ENCODE measurements at places on chromosomes 5 and 9. TPM values are rescaled to one million over a fixed set of nuclear protein-coding genes. Genes with fewer than 3 reads are reported as not detected.

DNA sequence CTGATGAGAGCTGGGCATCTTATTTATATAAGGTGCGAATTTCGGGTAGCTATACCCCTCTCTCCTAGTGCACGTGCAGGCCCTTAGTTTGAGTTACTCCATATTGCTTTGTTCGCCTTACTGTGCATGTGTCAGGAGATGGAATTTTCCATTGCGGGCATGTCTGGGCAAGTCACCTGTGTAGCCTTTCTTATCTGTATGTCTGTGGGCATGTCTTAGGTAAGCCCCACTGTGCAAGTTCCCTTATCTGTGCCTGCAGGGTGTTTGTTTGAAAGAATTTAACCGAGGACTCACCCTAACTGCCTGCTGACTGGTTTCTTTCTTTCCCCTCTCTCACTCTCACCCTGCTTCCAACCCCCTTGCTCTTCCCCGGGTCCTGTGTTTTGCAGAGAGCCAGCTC lies 140.7 kb upstream of the RANBP3L start:
- DNase-seq: no peak

GRCh38 chr9:87280421-87280820 lies 217.2 kb upstream of the DAPK1 start:
- peak; percentile 19 for DNase-seq

- DNase-seq: no peak
Observed at GRCh38 chr5:10704949-10705621, 55.9 kb downstream of the DAP start.

DNA sequence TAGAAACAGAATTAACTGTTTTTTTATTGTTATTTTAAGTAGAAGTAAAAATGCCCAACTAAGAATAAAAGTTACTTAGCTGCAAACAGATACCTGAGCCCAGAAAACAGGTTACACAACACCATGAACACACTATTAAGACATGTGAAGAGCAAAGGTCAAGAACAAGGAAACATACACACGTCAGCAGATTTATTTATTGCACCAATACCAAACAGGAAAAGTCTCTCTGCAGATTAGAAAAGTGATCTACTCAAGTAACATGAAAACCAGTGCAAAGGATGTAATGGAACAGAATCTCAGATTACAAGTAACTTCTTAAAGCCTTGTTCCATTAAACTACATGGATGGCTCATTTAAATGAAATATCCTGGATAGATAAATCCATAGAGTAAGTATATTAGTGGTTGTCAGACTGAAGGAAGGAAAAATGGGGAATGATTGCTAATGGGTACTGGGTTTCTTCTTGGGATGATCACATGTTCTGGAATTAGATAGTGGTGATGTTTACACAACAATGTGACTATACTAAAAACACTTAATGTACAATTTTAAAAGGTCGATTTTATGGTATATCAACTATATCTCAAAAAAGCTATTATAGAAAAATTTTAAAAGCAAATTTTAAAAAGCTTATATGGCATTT lies 6.1 kb downstream of the SAR1B start:
- no peak for DNase-seq

DNA sequence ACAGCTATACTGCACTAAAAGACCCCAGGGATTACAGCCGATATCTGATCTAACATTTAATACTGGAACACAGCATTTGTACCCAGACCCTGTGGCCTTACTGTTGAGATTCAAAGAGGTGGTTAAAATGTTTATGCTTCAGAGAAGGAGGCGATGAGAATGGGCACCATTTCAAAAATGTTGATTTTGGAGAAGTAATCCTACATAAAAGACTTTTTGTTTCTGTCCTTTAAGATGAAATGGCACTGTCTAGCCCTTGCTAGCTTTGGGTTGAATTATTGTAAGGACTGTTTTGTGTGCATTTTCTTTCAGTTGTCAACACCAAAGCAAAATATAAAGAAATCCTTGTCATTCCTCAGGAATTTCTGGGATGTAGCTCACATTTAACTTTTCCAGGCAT lies 288.5 kb upstream of the ANKH start:
- no peak for DNase-seq

DNA sequence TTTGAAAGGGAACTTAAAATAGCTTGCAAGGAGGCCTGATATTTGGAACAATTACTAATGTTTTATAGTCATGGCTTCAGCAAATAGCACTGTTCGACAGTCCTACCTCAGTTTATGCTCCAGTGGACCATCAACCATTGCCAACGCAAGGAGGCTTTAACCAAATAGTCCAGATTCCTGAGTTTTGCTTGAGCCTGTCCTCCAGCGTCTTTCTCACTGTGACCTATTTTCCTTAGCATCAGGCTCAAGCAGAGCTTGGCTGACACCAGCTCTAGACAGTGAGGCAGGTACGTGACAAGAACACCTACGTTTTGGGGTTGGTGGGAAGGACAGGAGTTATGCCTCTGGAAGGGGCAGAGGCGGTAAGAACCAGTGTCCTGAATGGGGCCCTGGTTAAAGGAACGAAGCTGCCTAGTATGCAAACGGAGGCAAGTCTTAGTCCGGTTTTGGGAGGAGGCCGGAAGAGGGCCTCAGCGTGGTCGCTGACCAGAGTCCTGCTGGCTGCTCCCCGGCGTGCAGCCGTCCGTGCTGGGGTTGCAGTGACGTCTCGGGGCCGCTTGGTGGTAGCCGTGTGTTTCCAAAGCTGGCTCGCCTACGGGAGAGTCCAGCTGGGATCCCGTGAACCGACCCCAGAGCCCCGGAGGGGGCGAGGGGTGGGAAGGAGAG lies 998 bp upstream of the FGF18 start:
- peak; percentile 81 for DNase-seq

- peak; percentile 25 for DNase-seq
Observed at GRCh38 chr9:71795097-71795813, 26.9 kb upstream of the CEMIP2 start.

GRCh38 chr9:21746550-21746949 lies 55.9 kb upstream of the MTAP start:
- no peak for DNase-seq

GRCh38 chr5:111584651-111585050 lies 72.3 kb upstream of the STARD4 start:
- DNase-seq: peak; percentile 65

GRCh38 chr9:69246629-69247028 lies 72.6 kb downstream of the TJP2 start:
- no peak for DNase-seq

DNA sequence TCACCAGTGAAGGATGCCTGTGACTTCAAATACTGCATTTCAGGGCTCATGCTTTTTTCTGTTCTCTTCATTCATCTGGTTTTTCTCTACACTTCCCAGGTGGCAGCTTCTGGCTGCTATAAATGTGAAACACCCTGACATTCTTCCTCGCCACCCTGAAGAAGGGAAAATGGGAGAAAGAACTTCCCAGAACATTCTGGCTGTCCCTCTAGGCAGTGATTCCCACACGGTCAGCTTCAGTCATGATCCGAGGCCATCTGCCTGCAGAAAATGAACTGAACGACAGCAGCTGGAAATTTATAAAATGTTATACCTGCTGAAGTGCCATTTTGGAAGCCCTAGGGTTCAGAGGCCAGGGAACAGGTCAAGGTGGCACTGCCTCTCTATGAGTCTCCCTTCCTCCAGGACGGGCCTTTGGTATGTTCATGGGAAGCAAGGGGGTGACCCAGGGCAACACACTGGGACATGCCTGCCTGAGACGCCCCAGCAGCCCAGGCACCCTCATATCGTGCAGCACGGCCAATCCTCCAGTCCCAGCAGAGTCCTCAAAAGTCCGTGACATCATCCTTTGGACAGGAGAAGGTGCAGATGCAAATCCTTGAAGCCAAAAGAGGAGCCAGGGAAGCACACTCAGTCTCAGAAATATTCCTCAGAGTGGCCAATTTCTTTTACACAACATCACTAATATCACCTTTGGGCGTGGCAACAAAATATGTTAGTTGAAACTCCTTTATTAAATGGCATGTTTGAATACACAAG lies 107.1 kb downstream of the SEMA5A start:
- DNase-seq: no peak

GRCh38 chr5:142780871-142781270 lies 10.7 kb downstream of the ARHGAP26 start:
- DNase-seq: no peak

GRCh38 chr5:32828492-32828891 lies 117.4 kb downstream of the NPR3 start:
- no peak for DNase-seq

DNA sequence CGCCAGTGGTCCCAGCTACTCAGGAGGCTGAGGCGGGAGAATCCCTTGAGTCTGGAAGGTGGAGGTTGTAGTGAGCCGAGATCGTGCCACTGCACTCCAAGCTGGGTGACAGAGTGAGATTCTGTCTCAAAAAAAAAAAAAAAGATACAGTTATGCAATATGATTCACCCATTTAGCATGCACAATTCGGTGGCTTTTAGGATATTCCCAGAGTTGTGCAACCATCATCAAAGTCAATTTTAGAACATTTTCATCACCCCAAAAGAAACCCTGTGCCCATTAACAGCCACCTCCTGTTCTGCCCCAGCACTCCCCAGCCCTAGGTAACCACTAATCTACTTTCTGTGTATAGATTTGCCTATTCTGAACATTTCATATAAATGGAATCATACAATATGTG lies 4.3 kb upstream of the DHFR start:
- no peak for DNase-seq

DNA sequence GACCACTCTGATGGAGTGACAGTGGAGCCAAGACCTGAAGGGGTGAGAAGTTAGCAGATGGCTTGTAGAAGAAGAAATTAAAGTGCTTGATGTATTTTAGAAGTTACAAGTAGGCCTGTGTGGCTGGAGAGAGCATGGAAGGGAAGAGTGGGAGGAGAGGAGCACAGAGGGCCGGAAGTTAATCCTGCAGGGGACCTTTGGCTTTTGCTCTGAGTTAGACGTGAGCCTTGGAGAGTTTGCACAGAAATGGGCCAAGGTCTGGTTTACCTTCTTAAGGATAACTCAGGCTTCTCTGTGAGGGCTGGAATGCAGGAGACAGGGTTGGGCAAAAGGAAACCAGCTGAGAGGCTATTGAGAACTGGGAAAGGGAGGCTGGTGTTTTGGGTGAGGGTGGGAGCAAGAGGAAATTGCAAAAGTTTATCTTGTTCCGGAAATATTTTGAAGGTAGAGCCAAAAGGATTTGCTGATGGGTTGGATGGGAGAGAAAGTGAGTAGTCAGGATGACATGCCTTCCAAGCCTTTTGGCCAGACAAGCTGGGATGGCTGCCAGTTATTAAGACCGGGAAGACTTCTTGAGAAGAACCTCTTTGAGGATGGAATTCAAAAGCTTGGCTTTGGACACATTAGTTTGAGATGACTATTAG lies 17.5 kb upstream of the F2RL1 start:
- DNase-seq: no peak

- DNase-seq: no peak
Observed at GRCh38 chr5:172086194-172086975, 79.9 kb upstream of the FBXW11 start.

GRCh38 chr9:136088481-136088938 lies 6.6 kb downstream of the NACC2 start:
- DNase-seq: no peak

GRCh38 chr9:126379661-126380360 lies 53.2 kb downstream of the MVB12B start:
- no peak for DNase-seq

DNA sequence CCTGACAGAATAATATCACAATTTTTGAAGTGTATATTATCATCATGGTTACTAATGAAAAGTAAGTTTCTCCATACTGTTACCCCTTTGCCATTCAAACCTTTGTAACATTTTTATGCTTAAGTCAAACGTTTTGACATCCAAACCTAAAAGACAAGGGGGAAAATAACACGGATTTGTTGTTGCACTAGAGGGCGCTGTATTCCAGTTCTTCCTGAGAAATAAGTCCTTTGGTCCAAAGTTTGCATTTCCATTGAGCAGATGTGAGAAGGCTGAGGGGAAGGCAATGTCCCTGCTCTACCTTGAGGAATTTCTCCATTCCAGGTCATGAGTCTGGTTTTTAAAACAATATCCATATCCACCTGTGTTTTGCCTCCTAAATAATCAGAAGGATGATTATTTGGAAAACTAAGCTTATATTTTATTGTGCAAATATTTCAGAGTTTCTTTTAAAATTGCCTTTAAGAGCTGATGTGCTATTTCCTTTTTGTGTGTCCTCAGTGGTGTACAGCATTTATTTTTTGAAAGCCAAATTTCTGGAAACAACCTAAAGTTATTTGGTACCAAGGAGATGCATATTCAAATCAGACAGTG lies 9.7 kb downstream of the LECT2 start:
- peak; percentile 47 for DNase-seq

DNA sequence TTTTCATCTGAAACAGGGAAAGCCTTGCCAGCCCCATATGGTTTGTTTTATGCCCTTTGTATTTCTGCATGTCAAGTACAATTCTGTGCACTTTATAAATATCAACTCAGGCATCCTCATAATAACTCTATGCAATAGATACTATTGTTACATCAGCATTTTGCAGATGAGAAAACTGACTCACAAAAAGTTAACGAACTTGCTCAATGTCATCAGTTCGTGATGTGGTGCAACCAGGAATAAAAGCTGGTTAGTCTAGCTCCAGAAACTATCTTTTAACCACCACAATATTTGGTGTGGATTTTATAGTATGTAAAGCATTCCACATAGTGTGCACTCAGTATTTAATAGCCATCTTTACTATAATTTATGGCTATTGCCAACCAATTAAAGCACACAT lies 134.9 kb downstream of the MRPS30 start:
- DNase-seq: no peak

DNA sequence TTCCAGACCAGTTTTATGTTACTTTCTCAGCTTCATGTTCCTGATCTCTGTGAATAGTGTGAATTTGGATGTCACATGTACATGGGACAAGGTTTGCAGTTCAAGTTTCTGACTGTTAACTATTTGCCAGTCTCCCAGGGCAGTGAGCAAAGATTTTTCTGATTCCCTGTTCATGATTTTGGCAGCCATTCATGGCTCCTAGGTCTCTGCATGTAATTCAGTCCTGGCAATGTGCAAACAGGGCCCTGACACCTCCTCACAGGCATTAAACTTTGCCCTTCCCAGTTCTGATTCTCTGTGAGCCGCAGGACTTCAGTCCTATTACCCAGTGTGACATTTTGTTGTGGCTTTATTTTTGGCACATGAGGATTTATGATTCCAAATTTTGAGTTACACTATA lies 349.7 kb downstream of the ARRDC3 start:
- no peak for DNase-seq

GRCh38 chr9:77018969-77019235 lies 553 bp upstream of the FOXB2 start:
- DNase-seq: no peak

GRCh38 chr9:86257391-86257790 lies 2.1 kb downstream of the C9orf153 start:
- no peak for DNase-seq

- DNase-seq: peak; percentile 4
Observed at GRCh38 chr5:66597183-66597757, 1.1 kb downstream of the MAST4 start.

The RELL2 gene
- total RNA-seq: 2.7 TPM

The ARHGEF28 gene
- 26.6 TPM for total RNA-seq

The FAXDC2 gene
- 0.26 TPM for total RNA-seq

The FBN2 gene
- not detected for total RNA-seq

The RASGRF2 gene
- total RNA-seq: 2.5 TPM

The ACTBL2 gene
- total RNA-seq: 1.0 TPM

The HTR4 gene
- total RNA-seq: not detected

The FOXI1 gene
- not detected for total RNA-seq

The PDLIM4 gene
- total RNA-seq: not detected

The TAF1L gene
- total RNA-seq: not detected

The ADAMTSL1 gene
- total RNA-seq: not detected

The IFNB1 gene
- not detected for total RNA-seq

The PLCXD3 gene
- 0.03 TPM for total RNA-seq

The NEUROG1 gene
- total RNA-seq: not detected

All from Caki2 (cell line).